IMR-90 (cell line): ENCODE measurements at places on chromosomes 5 and 9.

DNA sequence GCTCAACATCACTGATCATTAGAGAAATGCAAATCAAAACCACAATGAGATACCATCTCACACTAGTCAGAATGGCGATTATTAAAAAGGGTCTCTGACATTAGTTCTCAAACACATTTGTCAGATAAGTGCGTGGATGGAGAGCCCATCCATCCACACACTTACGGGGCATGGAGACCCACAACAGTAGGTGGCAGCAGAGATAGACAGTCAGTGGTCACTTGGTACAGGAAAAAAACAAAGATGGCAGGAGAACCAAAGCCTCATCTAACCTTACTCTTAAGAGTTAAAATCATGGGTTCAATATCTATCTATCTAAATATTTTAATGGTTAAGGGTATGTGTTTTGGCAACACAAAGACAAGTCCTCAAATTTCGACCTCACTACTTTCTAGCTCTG lies 1378.7 kb upstream of the C9orf72 start:
- DNase-seq = no peak

- DNase-seq = no peak
Measured at GRCh38 chr5:168920019-168920810, 341.0 kb upstream of the PANK3 start.

- DNase-seq = peak; percentile 66
Measured at GRCh38 chr5:14342306-14342705, 199.2 kb downstream of the TRIO start.

GRCh38 chr5:177123789-177124485 lies 9.6 kb upstream of the NSD1 start:
- DNase-seq = no peak

GRCh38 chr9:125525921-125526631 lies 180.9 kb downstream of the MAPKAP1 start:
- peak; percentile 89 for DNase-seq

GRCh38 chr9:4349816-4350418 lies 50.0 kb upstream of the GLIS3 start:
- DNase-seq = no peak

GRCh38 chr9:119078015-119078414 lies 291.2 kb downstream of the BRINP1 start:
- DNase-seq = no peak

DNA sequence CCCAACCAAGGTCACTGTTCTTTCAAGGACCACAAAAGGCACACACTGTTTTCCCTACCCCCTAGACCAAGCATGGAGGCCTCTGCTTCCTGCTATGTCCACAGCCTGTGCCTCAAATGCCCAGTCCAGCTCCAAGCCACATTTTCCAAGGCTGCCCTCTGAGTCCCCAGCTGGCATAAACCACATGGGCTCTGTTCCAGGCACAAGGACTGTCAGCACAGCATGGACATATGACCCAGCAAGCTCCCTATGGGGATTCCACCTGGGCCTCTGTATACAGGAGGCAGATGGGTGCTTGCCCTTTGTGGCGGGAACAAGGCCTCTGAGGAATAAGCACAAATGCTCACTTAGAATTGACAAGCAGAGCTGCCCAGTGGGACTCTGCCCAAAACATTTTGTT lies 115.2 kb downstream of the SPOCK1 start:
- DNase-seq = no peak

DNA sequence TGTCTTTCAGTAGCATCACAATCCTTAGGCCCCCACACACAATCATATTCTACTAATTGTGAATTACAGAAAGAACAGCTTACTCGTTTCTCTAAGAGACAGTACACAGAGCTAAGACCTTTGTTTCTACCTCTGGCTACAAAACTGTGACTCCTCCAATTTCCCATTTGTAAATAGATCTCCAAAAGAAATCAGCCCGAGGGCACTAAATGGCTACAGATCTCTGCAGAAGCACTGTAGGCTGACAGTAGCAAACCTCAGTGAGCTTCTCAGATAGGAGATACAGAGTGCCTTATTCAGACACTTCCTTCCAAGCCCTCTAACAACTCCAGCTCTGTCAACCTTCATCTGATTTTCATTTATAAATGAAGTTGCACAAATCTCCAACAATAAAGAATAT lies 51.0 kb downstream of the EFNA5 start:
- no peak for DNase-seq

DNA sequence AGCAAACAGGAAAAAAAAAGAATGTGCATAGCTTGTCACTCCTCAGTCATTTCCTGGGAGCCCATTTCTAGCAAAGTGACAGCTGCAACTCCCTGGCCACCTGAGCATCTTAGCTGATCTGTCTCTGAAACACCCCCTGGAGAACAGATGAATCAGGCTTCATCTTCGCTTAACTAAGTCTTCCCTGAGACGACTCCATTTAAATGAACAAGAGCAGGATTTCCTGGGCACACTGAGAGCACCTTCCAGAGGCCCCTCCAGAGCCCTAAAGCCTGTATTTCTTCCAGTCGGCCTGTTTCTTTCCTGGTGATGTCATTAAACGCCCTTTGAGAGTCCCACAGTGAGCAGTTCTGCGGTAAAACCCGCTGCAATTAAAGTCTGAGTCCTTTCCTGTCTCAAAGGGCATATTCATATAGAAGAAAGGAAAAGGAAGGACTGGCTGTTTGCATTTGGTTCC lies 13.9 kb downstream of the TGFBI start:
- no peak for DNase-seq

GRCh38 chr5:155987265-155987810 lies 339.6 kb upstream of the SGCD start:
- DNase-seq = no peak

- DNase-seq = no peak
Measured at GRCh38 chr5:146883511-146883910, 5.0 kb upstream of the PPP2R2B start.

DNA sequence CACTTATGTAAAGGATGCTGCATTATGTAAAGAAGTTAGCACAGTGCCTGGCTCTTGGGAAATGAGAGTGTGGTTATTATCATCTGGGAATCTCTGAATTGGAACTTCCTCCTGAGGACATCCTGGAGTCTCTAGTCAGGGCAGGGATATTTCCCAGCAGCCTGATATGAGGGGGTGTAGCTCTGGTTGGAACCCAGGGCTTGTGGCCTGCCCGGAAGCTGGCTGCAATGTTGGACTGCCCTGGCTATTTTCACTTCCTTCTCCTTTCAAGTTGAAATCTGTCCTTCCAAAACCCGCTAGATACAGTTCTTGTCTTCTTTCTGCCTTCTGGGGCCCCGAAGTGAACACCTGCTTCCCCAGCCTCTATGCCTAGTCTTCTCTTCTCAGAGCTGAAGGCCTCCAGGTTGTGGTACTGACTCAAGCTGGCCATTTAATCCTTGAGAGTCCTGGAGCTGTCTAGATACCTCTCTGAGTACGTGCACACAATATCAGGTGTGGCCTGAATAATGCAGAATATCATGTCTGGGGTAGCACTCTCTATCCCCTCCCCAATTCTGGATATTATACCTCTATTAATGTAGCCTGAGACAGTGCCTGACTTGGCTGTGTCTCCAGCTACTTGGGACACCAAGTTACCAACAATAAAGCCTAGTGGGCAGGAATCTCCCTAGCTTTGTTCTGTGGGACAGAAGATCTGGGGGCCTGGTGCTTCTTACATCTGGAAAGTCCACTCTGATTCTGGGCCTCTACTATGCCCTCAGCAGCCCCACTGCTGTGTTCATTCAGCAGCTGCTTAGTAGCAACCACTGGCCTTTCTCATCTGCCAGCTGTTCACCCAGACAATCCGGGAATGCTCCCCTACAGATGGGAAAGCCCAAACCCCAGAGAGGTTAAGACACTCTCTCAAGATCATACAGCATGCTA lies 45.0 kb downstream of the SLC6A7 start:
- DNase-seq = no peak

GRCh38 chr5:100828071-100828897 lies 74.8 kb downstream of the ST8SIA4 start:
- DNase-seq = no peak

GRCh38 chr5:179321206-179321987 lies 23.9 kb downstream of the ADAMTS2 start:
- DNase-seq = no peak

DNA sequence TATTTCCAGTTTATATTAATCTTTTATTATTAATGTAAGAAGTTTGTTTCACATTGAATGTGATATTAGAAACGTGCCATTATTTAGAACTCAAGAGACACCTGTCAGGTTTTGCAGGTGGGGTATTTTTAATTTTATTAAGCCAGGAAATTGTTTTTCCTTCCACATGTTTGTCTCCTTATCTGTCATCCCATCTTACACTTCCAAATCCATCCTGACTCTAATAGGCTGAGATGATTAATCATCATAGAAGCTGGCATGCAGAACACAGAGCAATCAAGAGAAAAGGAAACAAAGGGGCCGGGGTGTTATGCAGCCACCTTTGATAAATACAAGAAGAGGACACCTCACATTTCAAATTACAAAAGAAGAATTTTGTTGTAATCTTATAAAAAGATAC lies 506.5 kb downstream of the ISL1 start:
- DNase-seq = no peak

DNA sequence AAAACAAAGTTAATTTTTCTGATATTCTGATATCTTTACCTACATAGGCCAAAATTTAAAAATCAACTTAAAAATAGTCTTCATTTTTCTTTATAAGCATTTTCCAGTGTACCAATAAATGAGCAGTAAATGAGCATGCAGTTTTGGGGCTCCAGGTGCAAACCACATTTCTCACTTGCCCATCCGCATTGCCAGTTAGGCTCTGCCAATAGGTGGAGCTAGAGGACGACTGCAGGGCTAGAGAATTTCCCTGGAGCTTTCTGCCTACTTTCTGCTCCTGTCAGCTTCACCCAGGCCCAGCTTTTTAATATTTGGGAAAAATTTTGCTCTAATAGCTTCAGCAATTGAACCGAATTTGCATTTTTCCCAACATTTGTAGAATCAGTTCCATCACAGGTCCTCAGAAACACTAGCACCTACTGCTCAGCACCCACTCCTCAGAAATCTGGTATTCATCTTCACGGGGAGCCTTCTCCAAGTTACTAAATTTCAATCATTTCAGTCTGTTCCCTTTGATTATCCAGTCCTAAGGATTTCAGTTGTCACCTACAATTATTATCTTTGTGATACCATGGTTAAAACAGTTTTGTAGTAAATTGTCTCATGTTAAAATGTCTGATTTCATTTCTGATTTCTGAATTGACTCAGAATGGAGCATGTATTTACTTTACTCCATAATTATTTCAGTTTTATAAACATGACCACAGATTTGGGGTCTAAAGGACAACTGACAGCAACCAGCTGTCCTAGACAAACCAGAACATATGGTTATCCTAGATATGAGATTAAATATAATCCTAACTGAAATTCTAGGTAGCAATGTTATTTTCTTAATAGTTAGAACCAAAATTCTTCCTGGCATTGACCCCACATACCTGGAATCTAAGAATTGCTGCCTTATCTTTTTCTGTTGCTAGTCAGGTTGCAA lies 104.6 kb upstream of the FAM174A start:
- peak; percentile 30 for DNase-seq

- no peak for DNase-seq
Measured at GRCh38 chr9:2198956-2199635, 183.9 kb downstream of the SMARCA2 start.

- DNase-seq = no peak
Measured at GRCh38 chr9:70413464-70413798, 1.0 kb downstream of the KLF9 start.

GRCh38 chr5:73763300-73764032 lies 137.5 kb downstream of the ARHGEF28 start:
- DNase-seq = no peak

DNA sequence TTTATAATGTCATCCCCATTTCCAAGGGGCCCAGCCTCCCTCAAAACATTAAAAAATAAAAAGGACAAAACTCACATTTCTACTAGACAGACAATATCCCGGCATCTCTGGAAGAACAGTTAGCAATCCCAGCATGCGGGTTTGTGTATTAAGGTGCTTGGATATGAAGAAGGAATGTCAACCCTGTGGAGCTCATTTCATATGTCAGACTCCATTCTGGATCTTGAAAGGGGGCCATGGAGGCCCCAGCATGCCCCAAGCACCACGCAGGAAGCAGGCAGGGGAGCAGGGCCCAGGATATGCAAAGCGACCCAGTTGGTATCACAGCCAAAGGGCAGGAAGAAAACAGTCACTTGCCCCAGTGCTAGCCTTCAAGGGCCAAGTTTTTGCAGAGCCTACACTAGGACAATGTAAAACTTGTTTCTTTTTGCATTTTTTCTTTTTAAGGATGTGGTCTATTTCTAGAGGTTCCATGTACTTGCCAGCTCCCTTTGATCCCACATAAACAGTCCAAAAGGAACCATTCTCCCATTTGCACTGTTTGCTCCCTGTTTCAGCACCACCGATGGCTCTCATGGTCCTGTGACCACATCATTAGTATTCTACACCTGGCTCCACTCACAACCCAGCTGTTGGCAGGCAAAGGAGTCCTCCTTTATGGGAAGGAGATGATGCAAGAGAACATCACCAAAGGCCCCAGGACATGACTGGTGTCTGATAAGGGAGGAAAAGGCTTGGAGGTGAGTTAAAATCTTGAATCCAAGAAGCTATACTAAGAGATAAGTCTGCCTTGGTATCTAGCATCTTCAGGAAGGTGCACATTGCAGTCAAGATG lies 58.3 kb downstream of the FGF1 start:
- peak; percentile 35 for DNase-seq

DNA sequence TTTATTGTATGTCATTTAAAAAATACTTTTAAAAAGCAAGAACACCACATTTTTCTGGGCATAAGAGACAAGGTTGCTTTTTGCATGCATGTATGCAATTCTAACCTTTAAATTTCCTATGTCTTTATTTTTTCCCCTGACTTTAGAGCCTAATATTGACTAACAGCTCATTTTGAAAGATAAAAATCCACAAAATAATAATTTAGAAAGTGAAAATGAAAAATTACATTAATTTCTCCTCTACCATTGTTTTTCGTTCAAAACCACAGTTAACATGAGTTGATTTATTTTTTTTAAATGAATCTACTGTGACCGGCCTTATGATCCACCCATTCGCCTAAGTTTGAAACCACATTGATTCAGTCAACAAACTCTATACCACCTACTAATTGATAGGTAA lies 137.5 kb upstream of the CDKN2B start:
- no peak for DNase-seq

DNA sequence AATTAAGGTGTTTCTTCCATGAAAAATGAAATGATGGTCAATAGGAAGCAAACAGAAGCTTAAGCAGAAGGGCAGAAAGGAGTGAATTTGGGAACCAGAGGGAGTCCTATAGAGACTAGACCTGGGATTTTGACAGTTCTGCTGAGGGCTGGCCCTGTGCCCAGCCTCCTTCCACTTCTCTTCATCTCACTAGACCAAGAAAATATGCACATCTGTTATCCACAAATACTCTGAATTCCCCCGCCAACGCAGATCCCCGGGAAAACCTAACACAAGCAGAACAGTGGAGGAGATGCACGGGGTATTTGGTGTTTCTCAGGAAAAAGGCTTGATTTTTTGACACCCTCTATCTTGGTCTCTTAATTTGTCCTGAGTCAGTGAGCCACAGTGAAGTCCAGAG lies 22.7 kb downstream of the GRIA1 start:
- DNase-seq = peak; percentile 63
